ENCODE measurements at places on chromosomes 11 and 22. TPM values are rescaled to one million over a fixed set of nuclear protein-coding genes. Genes with fewer than 3 reads are reported as not detected.

DNA sequence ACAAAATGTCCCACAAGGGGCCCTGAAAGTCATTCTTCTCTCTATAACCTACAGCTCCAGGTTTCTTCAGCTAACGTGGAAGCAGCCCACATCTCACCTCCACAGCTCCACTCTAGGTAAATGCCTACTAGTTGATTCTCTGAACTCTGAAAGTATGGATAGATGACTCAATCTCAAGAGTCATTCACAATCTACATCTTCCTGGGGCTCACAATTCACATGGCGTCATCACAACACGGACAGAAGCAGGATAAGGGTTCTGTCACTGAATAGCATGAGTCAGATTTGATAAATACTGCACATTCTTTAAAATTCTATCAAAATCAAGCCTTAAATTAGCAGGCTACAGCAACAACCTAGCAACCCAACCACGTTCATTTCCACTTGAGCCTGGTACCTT lies 96.3 kb downstream of the PLEKHA7 start:
- DNase-seq = no peak
- no peaks in the 10 kb centered on the region for H3K36me3 ChIP-seq

GRCh38 chr11:57210781-57211180 lies 26.3 kb downstream of the APLNR start:
- no peaks in the 10 kb centered on the region for H3K36me3 ChIP-seq
- H3K4me1 ChIP-seq = peaks cover 40% of the 10 kb centered on the region
- no peaks in the 10 kb centered on the region for H3K27me3 ChIP-seq
- no peak for DNase-seq
- H3K27ac ChIP-seq = no peak overlapping the region
- H3K4me3 ChIP-seq = no peak overlapping the region

DNA sequence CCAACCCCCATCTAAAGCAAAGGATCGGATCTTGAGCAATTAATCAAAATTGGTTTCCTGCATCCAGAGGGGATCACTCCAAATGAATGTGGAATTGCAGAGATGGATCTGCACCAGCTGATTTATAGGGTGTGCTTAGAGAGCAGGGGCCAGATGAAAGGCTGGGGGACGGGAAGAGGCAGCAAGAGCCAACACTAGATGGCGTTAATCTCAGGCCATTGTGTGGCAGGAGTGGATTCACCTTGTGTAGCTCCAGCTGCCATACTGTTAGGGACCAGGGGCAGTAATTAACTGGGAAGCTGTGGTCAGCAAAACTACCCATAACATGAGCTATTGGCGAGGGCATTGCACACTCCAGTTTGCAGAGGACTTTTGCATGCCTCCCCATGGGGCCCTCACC lies 35.6 kb downstream of the SERPINH1 start:
- no peaks in the 10 kb centered on the region for H3K27me3 ChIP-seq
- no peak overlapping the region for H3K4me3 ChIP-seq
- no peak overlapping the region for H3K27ac ChIP-seq

DNA sequence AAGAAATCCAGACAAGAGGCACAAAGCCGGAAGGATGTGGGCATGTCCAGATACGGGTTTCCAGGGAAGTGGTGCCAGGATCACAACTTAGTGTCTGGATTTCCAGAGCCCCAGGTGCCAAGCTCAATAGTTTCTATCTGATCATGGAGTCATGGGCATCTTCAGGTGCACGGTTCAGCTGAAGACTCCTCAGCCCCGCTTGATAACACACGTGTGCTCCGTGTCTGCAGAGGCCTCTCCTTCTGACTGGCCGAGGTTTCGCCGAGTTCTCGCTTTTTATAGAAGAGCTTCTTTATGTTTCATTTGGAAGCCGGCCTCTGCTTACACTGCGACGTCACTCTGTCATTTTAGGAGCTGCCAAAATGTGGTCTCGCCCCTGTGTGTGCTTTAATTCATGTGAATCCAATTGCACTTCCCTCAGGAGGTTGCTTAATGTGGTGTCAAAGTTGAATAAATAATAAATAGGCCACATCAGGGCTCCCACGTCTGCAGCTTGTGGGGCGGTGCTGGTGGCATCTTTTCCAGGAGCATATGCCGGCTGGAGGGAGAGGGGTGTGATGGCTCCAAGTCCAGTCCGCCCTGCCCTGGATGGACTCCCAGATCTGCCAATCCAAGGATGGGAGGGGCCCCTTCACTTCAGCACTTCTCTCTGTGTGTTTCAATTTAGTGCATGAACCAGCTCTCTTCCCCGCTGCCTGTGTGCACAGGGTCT lies 1410.8 kb downstream of the TBC1D22A start:
- no peaks in the 10 kb centered on the region for H3K4me1 ChIP-seq
- no peak overlapping the region for H3K27ac ChIP-seq
- no peaks in the 10 kb centered on the region for H3K27me3 ChIP-seq

GRCh38 chr11:125481531-125481930 lies 14.5 kb downstream of the FEZ1 start:
- H3K4me1 ChIP-seq = peaks cover 10% of the 10 kb centered on the region
- no peak overlapping the region for H3K27ac ChIP-seq
- no peaks in the 10 kb centered on the region for H3K27me3 ChIP-seq
- H3K4me3 ChIP-seq = no peak overlapping the region
- DNase-seq = no peak
- no peaks in the 10 kb centered on the region for H3K36me3 ChIP-seq

GRCh38 chr11:45335434-45335833 lies 49.3 kb upstream of the SYT13 start:
- no peaks in the 10 kb centered on the region for H3K36me3 ChIP-seq
- DNase-seq = no peak
- no peak overlapping the region for H3K27ac ChIP-seq
- peaks cover 4% of the 10 kb centered on the region for H3K4me1 ChIP-seq
- H3K27me3 ChIP-seq = no peaks in the 10 kb centered on the region

The C22orf15 gene
- not detected for polyA plus RNA-seq

The CARD18 gene
- 0.91 TPM for polyA plus RNA-seq

The APOL1 gene
- 13.4 TPM for polyA plus RNA-seq
